CD8-positive, alpha-beta T cell (primary cell): ENCODE measurements at places on chromosomes 2 and 18. TPM values are rescaled to one million over a fixed set of nuclear protein-coding genes. Genes with fewer than 3 reads are reported as not detected.

Gene RAB6C
- total RNA-seq = not detected

Gene ALPP
- not detected for total RNA-seq

Gene GREB1
- total RNA-seq = 0.25 TPM

Gene FAM228A
- not detected for total RNA-seq

Gene SCN9A
- not detected for total RNA-seq

Gene GCKR
- not detected for total RNA-seq

Gene PLEKHA3
- total RNA-seq = 29.3 TPM

Gene UBR3
- total RNA-seq = 24.4 TPM

Gene CD302
- total RNA-seq = 0.64 TPM

Gene MAP3K19
- total RNA-seq = not detected

Gene IL1F10
- not detected for total RNA-seq

Gene MC4R
- total RNA-seq = not detected

Gene SPATA3
- total RNA-seq = not detected
